Activated CD8-positive, alpha-beta memory T cell treated with anti-CD3 and anti-CD28 coated beads, Interleukin-2, amount 50 U/mL, for 48 hours (primary cell): ENCODE measurements at places on chromosomes 5 and 9.

- DNase-seq = no peak
These were observed 43.7 kb downstream of the STK10 start for GRCh38 chr5:172144291-172144815.

- DNase-seq = no peak
These were observed 12.8 kb downstream of the SLC1A1 start for GRCh38 chr9:4503103-4503502.

GRCh38 chr5:60457233-60457632, 242.7 kb downstream of the DEPDC1B start:
- DNase-seq = no peak

GRCh38 chr9:96719921-96720320, 58.0 kb downstream of the ZNF510 start:
- peak; percentile 50 for DNase-seq

GRCh38 chr5:180799194-180799593, 3.4 kb downstream of the MGAT1 start:
- DNase-seq = peak; percentile 47

DNA sequence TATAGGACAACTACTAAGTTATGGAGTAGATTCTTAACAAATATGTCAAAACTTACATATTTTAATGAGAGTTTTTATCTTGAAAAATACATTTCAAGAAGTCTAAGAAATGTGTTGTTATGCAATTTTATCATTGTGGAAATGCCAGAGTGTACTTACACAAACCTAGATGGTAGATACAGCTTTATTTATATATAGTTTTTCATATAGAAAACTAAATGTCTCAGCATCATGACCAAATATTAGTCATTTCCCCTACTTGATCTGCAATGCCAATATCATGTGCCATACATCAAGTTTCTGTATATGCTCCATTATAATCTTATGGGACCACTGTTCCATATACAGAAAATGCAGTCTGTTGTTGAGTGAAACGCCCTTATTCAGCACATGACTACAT, 28.7 kb downstream of the CAST start:
- no peak for DNase-seq

DNA sequence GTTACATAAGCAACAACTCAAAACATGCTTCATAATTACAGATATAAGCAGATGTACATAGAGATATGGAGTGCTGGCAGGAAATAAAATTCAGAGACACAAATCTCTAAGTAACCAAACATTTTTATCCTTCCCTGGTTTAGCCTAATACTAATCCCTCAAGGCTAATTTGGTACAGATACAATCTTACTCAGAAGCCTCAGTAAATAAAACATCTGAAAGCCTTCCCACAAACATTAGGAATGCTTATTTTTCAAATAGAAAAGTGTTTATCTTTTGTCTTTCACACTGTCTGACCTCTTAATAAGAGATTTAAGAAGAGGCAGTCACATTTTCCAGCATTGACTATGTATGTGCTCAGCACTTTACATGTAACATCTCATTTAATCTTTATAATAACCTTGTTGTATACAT, 399.4 kb downstream of the ARRDC3 start:
- DNase-seq = no peak

DNA sequence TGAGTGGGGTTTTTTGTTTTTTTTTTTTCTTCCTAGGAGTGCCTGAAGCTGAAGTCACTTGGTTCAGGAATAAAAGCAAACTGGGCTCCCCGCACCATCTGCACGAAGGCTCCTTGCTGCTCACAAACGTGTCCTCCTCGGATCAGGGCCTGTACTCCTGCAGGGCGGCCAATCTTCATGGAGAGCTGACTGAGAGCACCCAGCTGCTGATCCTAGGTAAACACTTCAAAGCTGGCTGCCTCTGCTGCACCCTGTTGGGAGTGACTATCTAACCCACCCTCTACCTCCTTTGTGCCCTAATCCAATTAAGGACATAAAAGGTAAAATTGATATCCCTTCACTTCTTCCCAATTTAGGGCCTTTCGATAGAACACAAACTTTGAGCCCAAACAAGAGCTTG, 206.8 kb downstream of the SAXO1 start:
- no peak for DNase-seq

DNA sequence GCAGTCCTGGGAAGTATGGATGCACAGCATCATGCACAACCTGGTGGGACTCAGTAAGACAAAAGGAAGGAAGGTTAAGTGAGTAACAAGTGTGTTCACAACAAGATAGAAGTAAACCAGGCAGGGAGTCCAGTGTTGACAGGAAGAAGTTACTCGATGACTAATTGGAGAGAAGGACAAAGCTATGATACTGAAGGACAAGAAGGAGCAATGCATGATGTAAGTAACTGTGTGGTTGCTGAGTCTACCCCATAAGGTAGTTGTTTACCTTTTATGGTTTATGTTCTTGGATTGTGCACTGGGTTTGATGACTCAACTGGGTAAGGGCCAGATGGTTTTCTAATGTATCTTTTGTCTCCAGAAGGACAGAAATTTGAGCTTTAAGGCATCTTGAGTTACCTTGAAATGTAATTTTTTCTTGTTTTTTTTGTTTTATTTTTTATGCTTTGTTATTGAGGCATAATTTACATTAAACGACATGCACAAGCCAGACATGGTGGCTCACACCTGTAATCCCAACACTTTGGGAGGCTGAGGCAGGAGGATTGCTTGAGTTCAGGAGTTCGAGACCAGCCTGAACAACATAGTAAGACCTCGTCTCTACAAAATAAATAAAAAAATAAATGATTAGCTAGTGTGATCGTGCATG, 89.2 kb upstream of the CAST start:
- no peak for DNase-seq

- DNase-seq = no peak
These were observed 2.5 kb upstream of the NDFIP1 start for GRCh38 chr5:142106061-142106460.

DNA sequence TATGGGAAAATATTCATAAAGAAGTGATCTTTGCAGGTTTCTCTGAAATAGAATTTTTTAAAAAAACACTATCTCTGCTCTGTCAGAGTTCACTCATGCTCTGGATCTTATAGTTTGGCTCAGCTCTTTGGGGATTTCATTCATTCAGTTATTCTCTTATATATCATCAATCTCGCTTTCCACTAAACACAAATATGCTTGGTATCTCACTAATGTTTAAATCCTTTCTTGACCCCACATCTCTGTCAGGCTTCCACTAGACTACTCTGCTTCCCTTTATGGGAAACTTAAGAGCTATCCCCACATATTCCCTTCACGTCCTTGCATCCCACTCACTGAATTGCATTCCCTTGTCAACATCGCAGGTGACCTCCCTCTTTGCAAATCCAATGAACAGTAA, 396.1 kb downstream of the ENC1 start:
- DNase-seq = no peak

- DNase-seq = peak; percentile 42
These were observed 785 bp upstream of the P4HA2 start for GRCh38 chr5:132228241-132229035.

- no peak for DNase-seq
These were observed 97.2 kb downstream of the CARTPT start for GRCh38 chr5:71816307-71816706.

DNA sequence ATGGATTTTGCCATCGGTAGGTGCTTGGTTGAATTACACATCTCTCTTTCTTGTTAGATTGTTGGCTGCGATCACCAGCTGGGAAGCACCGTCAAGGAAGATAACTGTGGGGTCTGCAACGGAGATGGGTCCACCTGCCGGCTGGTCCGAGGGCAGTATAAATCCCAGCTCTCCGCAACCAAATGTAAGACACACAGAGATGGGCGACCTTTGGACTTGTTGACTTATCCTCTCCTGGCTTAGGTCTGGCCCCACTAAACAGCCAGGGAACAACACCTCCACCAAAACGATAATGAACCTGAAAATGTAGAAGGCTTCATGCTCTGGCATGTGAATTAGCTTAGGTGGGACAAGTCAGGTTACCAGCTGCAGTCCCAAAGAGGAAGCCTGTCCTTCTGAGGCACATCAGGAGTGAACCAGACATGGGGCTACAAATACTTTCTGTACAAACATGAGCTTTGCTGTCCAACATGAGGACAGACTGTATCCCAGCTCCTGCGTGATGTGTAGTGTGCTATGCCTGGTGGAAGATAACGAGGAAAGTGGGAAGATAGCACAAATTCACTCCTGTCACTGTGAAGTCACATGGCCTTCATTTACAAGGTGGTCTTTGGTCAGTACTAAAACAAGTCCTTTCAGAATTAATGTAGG, 148.4 kb downstream of the ADAMTSL1 start:
- no peak for DNase-seq

DNA sequence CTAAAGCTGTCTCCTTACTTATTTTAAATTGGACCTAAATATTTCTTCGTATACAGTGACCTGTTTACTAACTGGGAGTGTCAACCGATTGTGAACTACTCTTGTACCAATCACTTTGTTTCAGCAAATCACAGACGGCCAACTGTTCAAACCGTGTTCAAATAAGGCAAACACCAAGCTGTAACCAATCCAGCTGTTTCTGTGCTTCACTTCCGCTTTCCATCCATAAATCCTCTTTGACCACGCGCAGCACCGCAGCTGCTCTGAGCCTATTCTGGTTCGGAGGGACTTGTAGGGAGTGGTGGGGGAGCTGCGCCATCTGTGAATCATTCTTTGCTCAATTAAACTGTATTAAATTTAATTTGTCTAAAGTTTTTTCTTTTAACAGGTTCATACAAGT, 4.8 kb upstream of the FAM240B start:
- no peak for DNase-seq

- DNase-seq = no peak
These were observed 62.7 kb downstream of the ABLIM3 start for GRCh38 chr5:149203921-149204441.

DNA sequence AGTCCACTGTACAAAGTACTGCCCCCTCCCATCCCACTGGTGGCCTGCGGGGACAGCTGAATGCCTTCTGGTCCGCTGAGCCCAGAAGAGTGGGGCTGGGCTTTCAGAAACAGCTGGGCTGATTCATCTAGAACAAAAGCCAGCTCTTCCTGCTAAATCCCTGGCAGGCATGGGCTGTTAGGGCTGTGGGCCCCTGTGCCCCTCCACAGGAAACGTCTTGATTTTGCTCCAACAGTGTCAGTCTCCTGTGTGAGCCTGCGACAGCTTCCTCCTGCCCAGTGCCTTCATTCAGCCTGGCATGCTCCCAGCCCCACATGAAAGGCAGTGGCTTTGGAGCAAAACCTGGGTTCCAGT, 6.9 kb upstream of the GSN start:
- no peak for DNase-seq

DNA sequence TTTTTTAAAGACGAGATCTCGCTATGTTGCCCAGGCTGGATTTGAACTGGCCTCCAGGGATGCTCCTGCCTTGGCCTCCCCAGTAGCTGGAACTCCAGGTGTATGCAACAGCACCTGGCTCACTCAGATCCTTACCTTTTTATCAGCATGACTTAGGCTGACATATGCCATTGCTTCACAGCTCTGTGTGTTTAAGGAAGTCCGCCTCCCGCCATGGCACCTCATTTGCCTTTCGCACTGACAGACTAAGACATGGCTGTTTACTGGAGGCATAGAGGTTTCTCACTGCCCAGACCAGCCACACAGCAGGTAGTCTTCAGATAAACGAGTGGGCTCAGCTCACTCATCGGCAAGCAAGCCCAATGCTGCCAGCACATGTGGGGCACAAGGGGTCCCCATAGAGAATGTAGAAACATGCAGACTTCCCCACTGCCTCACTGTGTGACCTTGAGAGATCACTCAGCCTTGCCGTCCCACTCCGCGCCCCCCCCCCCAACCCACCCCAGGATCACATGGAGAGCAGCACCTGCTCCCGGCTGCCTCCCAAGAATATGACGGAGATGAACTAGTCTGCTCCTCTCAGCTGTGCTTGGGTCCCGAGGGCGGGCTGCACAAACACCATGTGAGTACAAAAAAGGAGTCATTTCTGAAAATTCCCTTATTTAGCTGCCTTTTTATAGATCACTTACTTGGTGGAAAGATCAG, 62.8 kb downstream of the DCP2 start:
- DNase-seq = no peak

DNA sequence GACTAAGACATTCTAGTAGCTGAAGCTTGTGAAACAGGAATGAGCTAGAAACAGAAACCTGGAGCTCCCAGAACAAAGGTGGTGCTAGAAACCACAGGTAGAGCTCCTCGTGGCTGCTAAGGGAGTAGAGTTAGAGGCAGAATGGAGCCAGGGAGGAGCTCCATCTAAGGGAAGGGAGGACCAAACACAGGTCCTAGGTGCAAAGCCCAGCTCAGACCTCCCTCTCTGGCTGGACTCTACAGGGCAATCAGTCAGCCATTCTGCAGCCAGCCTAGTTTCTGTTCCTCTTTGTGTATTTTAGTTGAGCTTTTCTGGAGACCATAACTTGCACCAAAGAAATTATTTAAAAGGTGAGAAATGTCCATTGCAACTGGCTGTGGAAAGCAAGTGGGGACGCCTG, 70.4 kb downstream of the CRB2 start:
- DNase-seq = no peak

- no peak for DNase-seq
These were observed 549.1 kb upstream of the DAP start for GRCh38 chr5:11310158-11310557.

DNA sequence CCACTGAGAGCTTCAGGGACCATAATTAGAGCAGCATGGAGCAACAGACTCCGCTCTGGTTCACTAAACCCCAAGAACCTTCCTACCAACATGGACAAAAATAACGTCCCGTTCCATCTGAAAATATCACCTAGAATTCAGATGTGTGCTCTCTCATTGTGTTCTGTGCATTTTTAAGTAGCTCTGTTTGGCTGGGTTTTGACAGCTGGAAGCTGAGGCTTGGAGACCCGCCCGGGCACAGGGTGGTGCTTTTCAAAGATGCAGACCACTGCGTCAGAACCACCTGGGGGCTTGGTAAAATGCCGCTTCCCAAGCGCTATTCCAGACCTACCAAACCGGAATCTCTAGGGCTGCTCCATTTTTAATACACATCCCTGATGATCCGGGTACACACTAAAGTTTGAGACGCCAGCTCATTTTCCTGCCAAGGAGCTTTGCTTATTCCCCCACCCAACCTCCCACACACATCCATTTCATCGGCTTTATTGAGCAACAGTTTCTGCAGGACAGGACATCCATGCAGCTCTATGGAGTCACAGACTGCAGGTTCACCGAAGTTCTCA, 104.8 kb downstream of the GABBR2 start:
- DNase-seq = no peak

DNA sequence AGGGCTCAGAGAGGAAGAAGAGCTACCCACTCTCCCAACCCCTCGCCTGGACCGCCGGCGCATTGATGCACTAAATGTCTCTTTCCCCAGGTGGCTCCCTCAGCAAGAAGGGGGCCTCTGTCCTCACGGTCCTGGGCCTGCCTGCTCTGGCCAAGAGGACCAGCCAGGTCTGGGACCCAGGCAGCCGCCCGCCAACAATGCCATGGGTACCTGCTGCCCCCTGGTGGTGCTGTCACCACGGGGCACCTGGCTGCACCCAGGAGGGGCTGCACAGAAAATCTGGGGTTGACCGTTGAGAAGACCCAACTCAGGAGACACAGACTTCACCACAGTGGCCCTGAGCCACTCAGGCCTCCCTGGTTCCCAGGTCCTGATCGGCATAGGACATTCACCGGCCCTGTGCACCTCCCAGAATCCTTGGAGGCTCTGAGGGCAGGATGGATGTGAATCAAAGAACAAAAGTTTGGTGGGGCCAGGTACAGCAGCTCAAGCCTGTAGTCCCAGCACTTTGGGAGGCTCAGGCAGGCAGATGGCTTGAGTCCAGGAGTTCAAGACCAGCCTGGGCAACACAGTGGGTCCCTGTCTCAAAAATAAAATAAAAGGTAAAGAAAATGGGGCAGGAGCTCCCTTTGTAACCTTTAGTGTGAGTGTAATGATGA, 2.4 kb upstream of the VAV2 start:
- peak; percentile 95 for DNase-seq
